Ascending aorta (tissue), 2 donors: ENCODE measurements at places on chromosomes 12 and 14. TPM values are rescaled to one million over a fixed set of nuclear protein-coding genes. Genes with fewer than 3 reads are reported as not detected.

The ASCL1 gene
- total RNA-seq, result not detected

- peak overlapping the region; percentile 89 for H3K27ac ChIP-seq
- H3K27me3 ChIP-seq, result no peaks in the 10 kb centered on the region
- H3K4me1 ChIP-seq, result peaks cover 41% of the 10 kb centered on the region
- H3K4me3 ChIP-seq, result no peak overlapping the region
- H3K36me3 ChIP-seq, result peaks cover 6% of the 10 kb centered on the region
Measured at GRCh38 chr14:105484069-105484996, 2.4 kb upstream of the CRIP1 start.

- H3K27me3 ChIP-seq, result no peaks in the 10 kb centered on the region
- no peaks in the 10 kb centered on the region for H3K4me1 ChIP-seq
- no peak overlapping the region for H3K27ac ChIP-seq
Measured at GRCh38 chr14:24784981-24785380, 151.0 kb upstream of the GZMB start.

- H3K27me3 ChIP-seq, result no peaks in the 10 kb centered on the region
- peak; percentile 85 for DNase-seq
- no peak overlapping the region for H3K27ac ChIP-seq
- H3K4me1 ChIP-seq, result peaks cover 11% of the 10 kb centered on the region
- no peaks in the 10 kb centered on the region for H3K36me3 ChIP-seq
- H3K4me3 ChIP-seq, result no peak overlapping the region
Measured at GRCh38 chr12:119153477-119154434, 25.0 kb upstream of the HSPB8 start.

- H3K36me3 ChIP-seq, result no peaks in the 10 kb centered on the region
- H3K4me3 ChIP-seq, result no peak overlapping the region
- no peak for DNase-seq
- no peaks in the 10 kb centered on the region for H3K27me3 ChIP-seq
- H3K27ac ChIP-seq, result no peak overlapping the region
Measured at GRCh38 chr12:82964446-82964845, 277.7 kb downstream of the TMTC2 start.

DNA sequence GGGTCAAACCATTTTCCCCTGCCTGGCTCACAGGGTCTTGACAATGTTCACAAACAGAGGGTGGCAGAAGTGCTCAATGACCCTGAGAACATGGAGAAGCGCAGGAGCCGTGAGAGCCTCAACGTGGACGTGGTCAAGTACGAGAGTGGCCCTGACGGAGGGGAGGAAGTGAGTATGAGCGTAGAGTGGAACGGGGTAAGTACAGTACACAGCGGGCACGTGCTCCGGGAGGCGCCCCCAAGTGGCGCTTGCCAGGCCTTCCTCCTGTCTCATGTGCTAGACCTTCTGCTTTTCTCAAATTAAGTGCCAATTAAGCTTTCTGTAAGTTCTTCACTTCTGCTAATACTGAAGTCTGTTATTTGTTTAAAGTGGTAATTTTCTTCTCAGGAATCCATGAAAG, 35.9 kb downstream of the XRCC3 start:
- H3K36me3 ChIP-seq, result peaks cover 100% of the 10 kb centered on the region
- H3K4me1 ChIP-seq, result no peaks in the 10 kb centered on the region
- no peak overlapping the region for H3K4me3 ChIP-seq

The RXYLT1 gene
- 1.5 TPM for total RNA-seq

GRCh38 chr12:85191-85666, 18.7 kb downstream of the IQSEC3 start:
- no peaks in the 10 kb centered on the region for H3K27me3 ChIP-seq
- H3K4me1 ChIP-seq, result no peaks in the 10 kb centered on the region
- H3K36me3 ChIP-seq, result no peaks in the 10 kb centered on the region
- no peak overlapping the region for H3K27ac ChIP-seq

DNA sequence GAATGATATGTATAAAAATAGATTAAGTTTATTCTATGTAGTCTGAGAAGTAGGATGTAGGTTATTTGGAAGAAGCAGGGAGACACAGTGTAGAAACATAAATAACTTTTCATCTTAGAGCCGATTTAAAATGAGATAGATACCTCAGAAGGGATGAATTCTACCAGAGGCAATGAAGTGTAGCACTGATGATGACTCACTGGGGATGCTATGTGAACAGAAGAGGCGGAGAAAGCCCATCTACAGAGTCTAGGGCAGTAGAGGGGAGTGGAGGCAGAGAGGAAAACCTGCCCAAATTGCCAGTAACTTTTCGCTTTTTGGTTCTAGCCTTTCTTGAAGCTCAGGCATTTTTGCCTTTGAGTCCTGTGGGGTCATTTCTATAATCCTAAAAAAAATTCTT, 451.8 kb downstream of the ATP23 start:
- H3K27me3 ChIP-seq, result no peaks in the 10 kb centered on the region
- H3K36me3 ChIP-seq, result no peaks in the 10 kb centered on the region
- DNase-seq, result no peak
- no peak overlapping the region for H3K4me3 ChIP-seq
- no peaks in the 10 kb centered on the region for H3K4me1 ChIP-seq

DNA sequence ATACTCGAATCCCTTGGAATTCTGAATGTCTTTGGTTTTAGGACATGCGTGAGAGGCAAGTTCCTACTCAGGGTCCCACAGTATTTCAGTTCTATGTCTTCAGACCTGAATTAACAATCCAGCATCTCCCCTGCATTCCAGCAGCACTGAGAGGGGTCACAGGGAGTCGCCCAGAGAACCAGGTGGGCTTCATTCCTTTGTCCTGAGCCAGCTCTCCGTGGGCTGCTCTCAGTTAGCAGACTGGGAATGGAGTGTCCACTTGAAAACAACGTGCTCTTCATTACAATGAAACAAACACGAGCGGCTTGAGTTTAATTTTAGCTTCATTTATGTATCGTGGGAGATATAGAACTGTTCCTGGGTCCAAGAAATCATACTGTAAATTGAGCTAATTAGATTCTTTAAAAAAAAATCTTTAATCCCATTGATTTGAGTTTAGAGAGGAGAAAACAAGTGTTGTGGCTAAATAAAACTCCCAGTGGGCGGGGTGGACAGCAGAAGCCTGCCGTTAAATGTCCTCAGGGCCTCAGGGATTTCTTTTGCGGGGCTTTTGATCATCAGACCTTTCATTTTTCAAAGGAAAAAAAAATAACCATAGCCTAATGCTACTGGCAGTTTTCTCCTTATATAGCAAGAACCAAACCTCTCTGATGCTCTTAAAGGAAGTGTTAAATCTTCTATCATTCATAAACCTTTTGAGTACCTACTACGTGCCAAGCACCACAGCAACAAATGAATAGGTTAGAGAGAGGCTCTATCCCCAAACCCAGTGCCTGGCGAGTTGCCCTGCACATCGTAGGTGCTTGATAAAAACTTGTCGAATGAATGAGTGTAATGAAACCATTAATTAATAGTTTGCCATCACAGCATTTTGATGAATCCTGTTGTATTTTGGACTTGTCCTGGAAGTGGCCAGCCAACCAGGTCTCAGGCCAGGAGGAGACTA, 140.4 kb downstream of the CHST11 start:
- no peak overlapping the region for H3K4me3 ChIP-seq
- peaks cover 9% of the 10 kb centered on the region for H3K4me1 ChIP-seq
- no peak overlapping the region for H3K27ac ChIP-seq
- no peaks in the 10 kb centered on the region for H3K36me3 ChIP-seq

The SERPINA9 gene
- not detected for total RNA-seq

The CALM1 gene
- total RNA-seq, result 178 TPM

The CMAS gene
- 13.7 TPM for total RNA-seq

DNA sequence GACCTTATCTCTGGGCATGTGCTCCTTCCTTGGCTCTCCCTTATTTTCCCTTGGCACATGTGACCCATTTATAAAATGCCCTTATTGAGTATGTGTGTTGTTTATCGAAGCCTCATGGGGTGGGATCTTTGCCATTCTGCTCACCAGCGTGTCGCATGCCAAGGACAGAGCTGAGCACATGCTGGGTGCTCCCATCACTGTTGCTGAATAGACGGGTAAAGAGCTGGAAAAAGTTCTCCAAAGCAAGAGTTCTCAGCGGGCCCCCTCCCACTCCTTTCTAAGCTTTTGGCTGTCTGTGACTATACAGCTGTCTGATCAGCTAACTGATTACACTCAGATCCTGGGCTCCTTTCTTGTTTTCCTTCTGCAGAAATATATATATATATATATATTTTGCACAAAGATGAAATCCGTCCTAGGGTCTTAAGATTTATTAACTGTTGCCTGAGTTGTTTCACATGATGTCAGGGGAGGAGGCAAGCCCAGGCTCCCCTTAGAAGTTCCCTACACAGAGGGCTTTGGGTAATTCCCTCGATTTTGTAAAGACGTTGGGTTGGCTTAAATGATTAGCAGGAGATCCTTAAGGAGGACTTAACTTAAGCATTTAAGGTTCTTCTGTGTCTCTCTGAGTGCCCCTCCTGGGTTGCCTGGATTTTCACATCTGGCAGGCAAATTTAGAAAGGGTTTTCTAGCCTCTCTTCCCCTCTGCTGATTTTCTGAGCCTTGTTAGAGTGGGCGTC, 71.6 kb downstream of the TMEM132C start:
- no peak for DNase-seq
- H3K27me3 ChIP-seq, result no peaks in the 10 kb centered on the region
- H3K36me3 ChIP-seq, result no peaks in the 10 kb centered on the region
- no peak overlapping the region for H3K4me3 ChIP-seq
- H3K4me1 ChIP-seq, result no peaks in the 10 kb centered on the region

The RPS6KL1 gene
- total RNA-seq, result 12.1 TPM

DNA sequence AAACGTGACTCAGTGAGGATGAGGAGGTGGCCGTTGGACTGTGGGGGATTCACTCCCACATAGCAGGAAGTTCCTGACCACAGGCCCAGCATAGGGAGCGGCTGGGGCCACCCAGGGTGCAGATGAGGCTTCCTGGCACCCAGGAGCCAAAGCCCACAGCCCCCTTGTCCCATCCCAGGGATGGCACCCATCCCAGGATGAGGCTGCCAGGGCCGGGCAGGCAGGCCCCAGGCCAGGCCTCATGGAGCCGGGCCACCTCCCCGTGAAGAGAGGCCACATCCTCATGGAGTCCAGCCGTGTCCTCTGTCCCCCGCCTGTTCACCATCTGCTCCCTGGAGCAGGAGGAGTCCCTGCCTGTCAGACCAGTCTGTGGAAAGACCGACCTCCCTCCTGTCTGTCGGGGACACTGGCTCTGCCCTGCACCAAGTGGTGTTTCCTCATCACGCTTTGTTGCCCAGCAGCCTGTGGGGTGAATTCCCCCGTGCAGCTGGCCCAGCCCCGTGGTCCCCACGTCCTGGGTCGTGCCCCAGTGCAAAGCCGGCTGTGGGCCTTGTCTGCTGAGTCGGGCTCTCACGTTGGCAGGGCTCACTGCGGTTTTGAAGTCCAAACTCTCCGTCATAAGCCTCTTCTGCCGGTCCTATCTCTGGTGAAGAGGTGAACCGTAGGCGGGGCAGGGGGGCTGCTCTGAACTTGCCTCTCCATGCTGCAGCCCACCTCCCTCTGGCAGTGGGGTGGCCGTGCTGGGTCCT, 24.5 kb downstream of the MMP17 start:
- DNase-seq, result no peak
- no peak overlapping the region for H3K4me3 ChIP-seq
- H3K4me1 ChIP-seq, result no peaks in the 10 kb centered on the region
- H3K27me3 ChIP-seq, result no peaks in the 10 kb centered on the region
- no peak overlapping the region for H3K27ac ChIP-seq

DNA sequence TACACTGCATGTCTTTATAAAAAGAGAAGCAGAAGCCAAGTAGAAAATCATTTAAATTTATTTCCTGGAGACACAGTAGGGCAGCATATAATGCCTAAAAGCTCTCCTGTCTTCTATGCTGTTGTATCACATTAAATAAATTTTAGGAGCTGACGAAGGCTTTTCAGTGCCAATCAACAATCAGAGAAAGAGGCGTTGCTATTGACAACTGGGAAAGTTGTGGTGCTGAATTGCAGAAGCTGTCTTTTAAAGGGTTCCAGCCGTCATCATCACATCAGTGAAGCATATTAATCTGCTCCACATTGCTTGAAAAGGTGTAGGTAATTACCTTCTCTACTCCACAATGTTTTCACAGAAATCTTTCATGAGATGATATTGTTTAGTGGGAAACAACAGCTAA, 103.9 kb downstream of the FSCB start:
- no peaks in the 10 kb centered on the region for H3K4me1 ChIP-seq
- H3K27me3 ChIP-seq, result no peaks in the 10 kb centered on the region
- no peak overlapping the region for H3K4me3 ChIP-seq
- no peak for DNase-seq
- H3K27ac ChIP-seq, result no peak overlapping the region

The RERGL gene
- 26.7 TPM for total RNA-seq

DNA sequence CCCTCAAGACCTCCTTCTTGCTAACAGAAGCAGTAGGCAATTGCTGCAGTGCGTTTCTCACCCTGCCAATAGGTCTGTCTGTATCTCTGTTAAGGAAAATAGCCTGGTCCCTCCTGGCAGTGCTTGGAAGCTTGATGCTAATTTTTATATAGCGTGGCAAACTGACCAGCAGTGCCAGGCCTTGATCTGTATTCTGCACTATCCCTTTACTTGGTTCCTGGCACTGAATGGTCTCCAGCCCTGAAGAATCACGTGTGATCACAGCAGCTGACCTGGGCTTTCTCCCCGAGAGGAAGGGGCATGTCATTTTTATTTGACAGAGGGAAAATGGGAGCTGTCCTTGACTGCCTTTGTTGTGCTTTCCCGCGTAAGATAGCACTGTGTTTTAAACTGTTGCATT, 48.7 kb upstream of the TRAF3 start:
- no peaks in the 10 kb centered on the region for H3K4me1 ChIP-seq
- no peak overlapping the region for H3K4me3 ChIP-seq
- H3K27me3 ChIP-seq, result no peaks in the 10 kb centered on the region
- no peak for DNase-seq
- no peak overlapping the region for H3K27ac ChIP-seq

The C1S gene
- 273 TPM for total RNA-seq

- H3K27ac ChIP-seq, result no peak overlapping the region
- no peak overlapping the region for H3K4me3 ChIP-seq
- H3K36me3 ChIP-seq, result no peaks in the 10 kb centered on the region
- no peak for DNase-seq
Measured at GRCh38 chr12:121139286-121139685, 6.6 kb downstream of the P2RX7 start.

GRCh38 chr14:106842687-106843086, 1316.3 kb downstream of the TMEM121 start:
- no peaks in the 10 kb centered on the region for H3K36me3 ChIP-seq
- H3K4me1 ChIP-seq, result no peaks in the 10 kb centered on the region
- no peaks in the 10 kb centered on the region for H3K27me3 ChIP-seq
- no peak for DNase-seq
- H3K27ac ChIP-seq, result no peak overlapping the region

DNA sequence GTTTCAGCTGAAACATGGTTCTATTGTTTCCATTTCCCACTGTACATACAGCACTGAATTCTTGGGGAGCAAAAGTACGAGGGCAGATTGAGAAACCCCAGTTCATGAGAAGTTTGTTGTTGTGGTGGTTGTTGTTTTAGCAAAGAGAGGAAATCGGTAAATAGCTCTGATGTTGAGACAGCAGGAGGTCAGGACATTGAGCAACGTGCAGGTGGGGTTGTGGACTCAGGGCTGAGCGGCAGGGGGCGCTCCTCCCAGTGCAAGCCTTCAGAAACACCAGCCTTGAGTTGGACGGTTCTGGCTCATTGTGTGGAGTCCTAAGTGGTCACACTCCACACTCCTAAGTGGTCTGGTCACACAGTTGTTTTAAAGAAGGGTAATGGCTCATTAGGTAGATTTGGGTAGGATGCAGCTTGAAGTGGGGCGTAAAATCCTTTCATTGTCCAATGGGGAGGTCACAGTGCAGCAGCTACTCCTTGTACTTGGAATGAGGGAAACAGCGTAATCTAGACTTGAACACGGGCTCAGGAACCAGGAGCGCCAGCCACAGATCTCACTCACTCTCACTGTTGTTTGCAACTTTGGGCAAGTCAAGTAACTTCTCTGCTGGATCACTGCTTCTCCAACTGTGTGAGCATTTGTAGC, 14.5 kb upstream of the PWP1 start:
- H3K4me1 ChIP-seq, result no peaks in the 10 kb centered on the region
- H3K36me3 ChIP-seq, result no peaks in the 10 kb centered on the region
- H3K4me3 ChIP-seq, result no peak overlapping the region
- no peak for DNase-seq
- H3K27ac ChIP-seq, result no peak overlapping the region
- no peaks in the 10 kb centered on the region for H3K27me3 ChIP-seq
